ENCODE measurements at places on chromosomes 5 and 9.

DNA sequence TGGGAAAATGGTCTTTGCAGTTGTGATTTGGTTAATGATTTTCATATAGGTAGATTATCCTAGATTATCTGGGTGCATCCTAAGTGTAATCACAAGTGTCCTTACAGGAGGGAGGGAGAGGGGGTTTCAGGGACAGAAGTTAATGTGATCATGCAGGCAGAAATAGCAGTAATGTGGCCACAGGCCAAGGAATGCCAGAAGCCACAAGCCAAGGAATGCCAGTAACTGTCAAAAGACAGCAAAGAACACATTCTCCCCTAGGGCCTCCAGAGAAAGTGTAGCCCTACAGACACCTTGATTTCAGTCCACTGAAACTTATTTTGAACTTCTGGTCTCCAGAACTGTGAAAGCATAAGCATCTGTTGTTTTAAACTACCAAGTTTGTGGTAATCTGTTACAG is 2074.5 kb downstream of the MAT2B start:
- DNase-seq: no peak

DNA sequence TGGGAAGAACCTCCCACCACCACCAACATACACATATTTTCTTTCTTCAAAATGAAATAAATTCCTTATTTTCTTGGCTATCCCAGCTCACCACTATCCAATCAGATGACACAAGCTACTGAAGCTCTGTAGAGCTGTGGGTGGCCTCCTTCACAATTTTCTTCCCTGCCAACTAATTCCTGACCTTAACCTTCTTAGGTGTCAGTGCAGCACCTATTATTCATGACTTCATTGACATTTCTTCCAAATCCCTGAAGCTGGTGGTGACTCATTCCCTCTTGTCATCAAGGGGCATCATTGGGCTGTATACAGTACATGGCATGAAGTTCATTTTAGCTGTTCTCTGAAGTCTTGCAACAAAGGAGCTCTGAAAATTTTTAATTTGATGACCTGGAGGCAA is 42.0 kb upstream of the ADRA1B start:
- no peak for DNase-seq

GRCh38 chr5:38780945-38781344 is 64.9 kb upstream of the OSMR start:
- DNase-seq: no peak

DNA sequence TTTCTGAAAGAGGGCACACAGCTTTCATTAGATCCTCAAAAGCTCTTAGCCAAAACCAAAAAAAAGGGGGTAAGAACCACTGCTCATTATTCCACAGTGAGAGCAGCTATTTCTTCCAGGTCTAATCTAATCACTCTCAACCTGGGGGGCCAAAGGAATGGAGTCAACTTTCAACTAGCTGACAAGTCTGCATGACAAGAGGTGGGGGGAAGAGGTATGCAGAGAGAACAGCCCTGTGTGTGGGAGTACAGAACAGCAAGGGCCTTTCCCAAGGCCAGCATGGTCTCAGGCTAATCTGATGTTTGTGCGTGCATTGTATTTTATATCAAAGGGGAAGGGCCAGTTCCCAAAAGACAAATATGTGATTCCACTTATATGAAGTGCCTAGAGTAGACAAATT is 36.9 kb upstream of the PIP5K1B start:
- no peak for DNase-seq

DNA sequence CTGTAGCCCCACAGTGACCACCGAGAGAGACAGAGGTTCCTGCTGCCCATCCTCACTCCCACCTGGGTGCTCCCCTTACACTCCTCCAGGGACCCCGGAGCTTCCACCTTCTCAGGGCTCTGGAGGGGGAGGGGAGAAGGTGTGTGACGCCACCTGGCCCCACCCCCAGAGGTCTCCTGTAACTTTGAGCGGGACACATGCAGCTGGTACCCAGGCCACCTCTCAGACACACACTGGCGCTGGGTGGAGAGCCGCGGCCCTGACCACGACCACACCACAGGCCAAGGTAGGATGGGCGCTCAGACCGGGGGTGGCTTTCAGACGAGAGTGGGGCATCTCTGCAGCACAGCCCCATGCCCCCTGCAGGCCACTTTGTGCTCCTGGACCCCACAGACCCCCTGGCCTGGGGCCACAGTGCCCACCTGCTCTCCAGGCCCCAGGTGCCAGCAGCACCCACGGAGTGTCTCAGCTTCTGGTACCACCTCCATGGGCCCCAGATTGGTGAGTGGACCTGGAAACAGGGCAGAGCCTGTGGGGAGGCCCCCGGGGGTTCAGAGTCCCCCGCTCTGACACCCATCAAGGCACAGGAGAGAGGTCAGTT is 4.5 kb downstream of the MAMDC4 start:
- DNase-seq: peak; percentile 58

GRCh38 chr5:153617190-153617589 is 126.7 kb downstream of the GRIA1 start:
- no peak for DNase-seq

DNA sequence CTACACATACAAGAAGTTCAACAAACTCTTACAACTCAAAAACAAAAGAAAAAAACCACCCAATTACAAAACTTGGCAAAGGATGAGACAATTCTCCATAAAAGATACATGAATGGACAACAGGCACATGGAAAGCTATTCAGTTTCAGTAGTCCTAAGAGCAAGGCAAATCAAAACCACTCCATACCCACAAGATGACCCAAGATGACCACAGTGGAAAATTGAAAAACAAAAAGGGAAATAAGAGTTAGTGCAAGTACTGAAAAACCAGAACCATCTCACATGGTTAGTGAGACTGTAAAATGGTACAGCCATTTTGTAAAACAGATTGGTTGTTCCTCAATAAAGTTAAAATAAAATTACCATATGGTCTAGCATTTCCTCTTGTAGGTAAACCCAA is 287.1 kb upstream of the CDH9 start:
- no peak for DNase-seq

- DNase-seq: no peak
These were observed 552.4 kb downstream of the IRX1 start for GRCh38 chr5:4148009-4148408.

DNA sequence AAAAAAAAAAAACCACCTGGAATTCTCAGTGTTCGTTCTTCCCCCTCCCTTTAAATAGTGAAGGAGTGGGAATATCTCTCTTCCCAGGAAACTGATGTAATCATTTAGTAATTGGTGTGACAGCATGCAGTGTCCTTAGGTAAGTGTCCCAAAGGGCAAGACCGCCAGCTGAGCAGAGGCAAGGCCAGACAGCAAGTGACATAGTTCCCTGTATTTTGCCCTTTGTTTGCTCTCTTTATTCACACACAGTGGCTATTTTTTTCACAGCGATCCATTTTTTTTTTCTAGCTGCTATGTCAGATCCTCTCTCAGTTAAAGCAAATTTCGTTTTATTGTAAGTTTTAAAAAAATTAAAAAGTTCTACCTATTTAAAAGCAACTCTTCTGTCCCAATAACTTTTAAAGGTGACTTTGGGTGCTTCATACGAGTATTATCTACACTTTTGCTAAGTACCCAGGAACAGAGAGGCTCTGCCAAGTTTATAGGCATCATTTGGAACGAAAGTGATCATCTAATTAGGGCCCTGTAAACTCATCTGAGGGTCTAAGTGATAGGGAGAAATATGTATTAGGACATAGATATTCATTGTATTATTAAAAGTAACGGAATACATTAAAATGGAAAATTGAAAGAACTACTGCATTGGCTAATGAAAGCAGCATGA is 98.2 kb upstream of the ALDH1A1 start:
- no peak for DNase-seq

DNA sequence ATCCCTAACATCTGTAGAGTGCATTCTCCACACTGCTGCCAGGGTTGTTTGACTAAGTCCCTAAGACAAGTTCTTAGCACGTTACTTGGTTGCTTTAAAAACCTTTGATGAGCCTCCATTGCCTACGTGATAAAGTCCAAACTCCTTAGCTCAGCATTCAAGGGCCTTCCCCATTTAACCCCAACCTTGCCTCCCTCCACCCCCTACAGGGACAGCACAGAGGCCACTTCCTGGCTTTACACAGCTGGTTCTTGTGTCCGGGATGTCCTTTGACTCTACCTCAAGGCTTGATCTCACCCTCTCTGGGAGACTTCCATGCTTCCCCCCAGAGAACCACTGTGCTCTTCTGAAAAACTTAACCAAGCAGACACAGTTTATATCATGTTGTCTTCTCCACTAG is 29.4 kb downstream of the FAM240B start:
- DNase-seq: no peak

DNA sequence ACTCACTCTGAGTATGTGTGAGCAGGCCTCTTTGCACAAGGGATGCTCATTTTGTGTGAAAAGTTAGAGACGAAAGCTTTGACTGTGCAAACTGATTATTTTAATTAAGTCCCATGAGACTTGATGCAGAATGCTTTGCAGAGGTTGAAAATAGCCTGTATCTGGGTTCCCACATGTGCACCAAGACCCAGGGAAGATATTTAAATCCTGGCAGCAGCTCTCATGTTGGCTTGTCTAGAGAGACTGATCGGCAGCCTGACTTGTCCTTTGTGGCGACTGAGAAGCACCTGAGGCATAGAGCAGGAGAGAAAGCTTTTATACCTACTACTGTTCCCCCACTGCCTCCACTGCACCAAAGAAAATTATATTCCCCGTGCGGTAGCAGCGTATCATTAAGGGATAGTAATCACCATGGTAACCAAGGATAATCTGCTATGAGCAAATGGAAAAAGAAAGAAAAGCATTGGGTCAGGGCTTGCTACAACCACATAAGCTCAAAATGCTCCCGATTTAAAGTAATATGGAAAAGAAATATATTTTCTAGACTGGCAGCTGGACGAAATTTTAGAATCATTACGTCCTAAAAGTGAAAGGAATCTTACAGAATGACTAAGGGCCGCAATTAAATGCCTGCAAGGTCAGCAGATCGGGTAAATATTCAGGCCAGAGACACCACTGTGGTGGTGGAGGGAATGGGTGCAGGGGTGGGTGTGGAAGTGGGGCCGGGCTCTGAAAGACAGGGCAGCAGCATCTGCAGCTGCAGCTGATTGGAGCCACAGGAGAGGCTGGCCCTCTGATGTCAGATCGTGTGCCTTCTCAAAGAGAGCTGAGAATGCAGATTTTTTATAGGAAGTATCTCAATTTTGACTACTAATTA is 135.3 kb upstream of the EPB41L4A start:
- no peak for DNase-seq

- no peak for DNase-seq
These were observed 60.7 kb downstream of the NSD1 start for GRCh38 chr5:177194268-177194667.

Data from pancreas (tissue), 10 donors.